ENCODE measurements at places on chromosomes 6 and 20. TPM values are rescaled to one million over a fixed set of nuclear protein-coding genes. Genes with fewer than 3 reads are reported as not detected.

GRCh38 chr20:9220874-9221547, 152.1 kb downstream of the PLCB4 start:
- DNase-seq = no peak

GRCh38 chr20:24109537-24109936, 121.0 kb upstream of the GGTLC1 start:
- no peak for DNase-seq

The SPDEF gene
- not detected for total RNA-seq

The XKR7 gene
- not detected for total RNA-seq
